Myocyte (in vitro differentiated cells): ENCODE measurements at places on chromosomes 7 and 10. TPM values are rescaled to one million over a fixed set of nuclear protein-coding genes. Genes with fewer than 3 reads are reported as not detected.
A peak's percentile ranks its signal among the peaks of the same experiment; 100 is the strongest.

DNA sequence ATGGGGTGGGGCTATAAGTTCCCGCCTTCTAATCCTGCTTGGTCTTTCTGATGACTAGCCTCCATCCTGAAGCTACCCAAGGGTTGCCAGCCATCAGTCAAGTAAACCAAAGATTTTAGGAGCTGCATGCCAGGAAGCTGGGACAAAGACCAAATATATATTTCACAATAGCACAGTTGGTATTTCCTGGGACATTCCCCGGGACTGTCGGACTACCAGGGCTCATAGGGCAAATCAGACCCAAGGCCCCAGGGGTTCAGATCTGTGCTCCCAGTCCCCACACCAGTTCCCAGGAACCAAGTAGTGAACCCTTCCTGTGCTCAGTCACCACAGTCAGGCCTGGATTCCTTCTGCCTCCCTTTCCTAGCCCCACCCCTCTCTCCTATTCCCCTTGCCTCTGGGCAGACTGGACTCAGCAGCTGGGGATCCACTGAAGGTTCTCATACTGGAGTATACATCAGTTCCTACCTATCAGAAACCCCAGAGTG is 5.7 kb upstream of the CXCL12 start:
- DNase-seq, result no peak

- DNase-seq, result no peak
These were observed 1191.1 kb downstream of the SORCS1 start for GRCh38 chr10:105973360-105973759.

DNA sequence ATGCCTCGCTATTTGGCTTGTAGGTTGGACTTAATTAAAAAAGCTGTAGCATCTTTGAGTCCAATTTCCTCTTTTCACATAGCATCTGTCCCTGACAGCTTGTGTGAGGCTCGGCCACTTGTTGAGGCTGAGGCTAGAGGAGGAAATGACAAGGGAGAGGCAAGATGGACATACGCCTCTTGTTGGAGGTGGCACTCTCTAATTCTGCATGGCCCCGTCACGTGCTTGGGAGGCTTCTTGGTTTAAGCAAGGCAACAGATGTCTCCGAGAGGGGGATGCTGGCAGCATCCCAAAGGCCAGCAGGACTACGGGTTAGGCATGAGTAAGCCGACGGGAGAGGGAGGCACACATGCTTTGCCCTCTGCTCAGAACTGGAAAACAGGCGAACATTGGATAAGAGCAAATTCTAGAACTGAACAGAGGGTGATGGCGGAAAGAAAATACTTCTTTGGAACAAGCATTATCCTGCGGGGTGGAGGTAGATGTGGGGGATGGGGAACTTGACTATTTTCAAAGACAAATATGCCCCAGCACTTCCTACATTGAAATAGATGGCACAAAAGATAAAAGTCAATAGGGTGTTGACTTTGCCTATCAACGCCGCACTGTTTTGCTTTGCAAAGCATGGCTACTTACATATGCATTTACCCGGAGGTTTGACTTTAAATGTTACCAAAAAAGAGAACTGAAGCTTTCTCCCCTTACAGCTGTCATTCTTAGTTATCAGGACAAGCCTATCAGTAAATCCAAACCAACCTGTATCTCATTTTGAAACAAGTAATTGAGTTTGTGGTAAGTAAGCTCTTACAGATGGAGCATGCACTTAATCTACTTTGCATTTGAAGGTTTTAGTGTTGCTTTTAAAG is 94.8 kb downstream of the CHN2 start:
- peak; percentile 100 for DNase-seq

GRCh38 chr10:14244801-14245211 is 85.9 kb downstream of the FRMD4A start:
- DNase-seq, result no peak

Gene CEP55
- total RNA-seq, result 2.1 and 3.0 TPM in 2 replicates

DNA sequence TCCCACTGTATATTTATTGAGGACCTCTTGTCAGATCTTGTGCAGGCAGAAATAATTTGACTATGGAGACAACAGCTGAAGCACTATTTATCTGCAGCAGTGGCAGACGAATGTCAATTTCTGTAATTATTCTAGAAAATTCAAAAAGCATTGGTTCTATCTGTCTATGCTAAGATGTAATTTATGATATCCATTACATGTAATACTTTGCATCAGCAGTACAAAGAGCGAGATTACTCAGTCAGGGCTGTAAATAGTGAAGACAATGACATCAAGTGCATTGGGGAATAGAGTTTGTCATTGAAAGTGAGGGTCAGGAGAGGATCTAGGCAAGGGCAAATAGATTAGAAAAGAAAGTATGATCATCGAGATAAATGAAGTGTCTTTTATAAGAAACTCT is 508.2 kb downstream of the ZWINT start:
- no peak for DNase-seq

DNA sequence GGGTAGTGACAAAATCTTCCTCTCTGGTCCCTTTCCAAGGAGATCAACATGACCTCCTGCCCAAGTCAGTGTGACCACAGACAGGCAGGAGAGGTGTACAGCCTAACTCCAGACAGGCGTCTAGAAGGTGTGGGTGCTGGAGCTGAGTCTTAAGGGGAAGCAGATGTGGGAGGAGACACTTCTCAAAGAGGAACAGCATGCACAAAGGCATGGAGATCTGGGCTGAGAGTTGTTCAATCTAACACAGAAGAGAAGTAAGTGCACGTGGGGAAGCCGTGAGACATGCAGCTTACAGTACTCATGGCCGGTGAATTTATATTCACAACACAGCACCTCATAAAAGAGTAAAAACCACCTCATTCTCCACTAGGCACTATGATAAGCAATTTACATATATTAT is 23.8 kb upstream of the GSDME start:
- no peak for DNase-seq

DNA sequence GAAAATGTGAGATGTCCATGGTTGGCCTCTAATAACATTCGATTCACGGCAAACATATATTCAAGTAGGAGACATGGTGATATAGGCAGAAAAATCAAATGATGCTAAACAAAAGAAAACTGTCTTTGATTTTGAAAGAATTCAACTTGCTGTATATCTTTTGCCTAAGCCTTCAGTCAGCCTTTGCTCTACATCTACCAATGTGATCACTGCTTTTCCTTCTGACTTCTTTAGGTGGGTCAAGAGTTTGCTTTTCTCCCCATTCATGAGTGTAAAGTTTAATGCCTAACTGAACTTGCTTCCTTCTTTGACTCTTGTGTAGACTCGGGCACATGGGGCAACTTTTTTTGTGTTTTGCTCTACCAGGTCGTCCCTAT is 417 bp upstream of the HIF1AN start:
- DNase-seq, result no peak
